ENCODE measurements at places on chromosomes 4 and X.

GRCh38 chr4:71186566-71187403 lies 152.0 kb upstream of the SLC4A4 start:
- no peak for DNase-seq

- no peak for DNase-seq
Measured at GRCh38 chr4:149347139-149347538, 468.5 kb downstream of the IQCM start.

DNA sequence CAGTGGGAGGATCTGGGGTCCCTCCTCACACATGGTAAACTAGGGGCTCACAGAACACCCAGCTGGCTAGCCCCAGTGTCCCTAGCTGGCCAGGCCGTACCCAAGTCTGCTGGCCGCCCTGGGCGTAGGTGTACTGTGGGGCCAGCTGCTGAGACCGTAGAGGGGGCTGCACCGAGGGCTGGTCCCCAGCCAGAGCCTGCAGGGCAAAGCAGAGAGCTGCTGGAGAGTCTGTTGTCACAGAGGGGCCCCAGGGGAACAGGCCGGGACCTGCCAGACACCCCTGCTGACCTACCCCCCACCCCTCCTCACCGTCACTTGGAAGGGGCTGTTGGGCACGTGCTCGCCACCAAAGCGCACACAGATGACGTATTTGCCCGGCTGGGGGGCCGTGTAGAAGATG lies 19.9 kb downstream of the FLNA start:
- DNase-seq: no peak

GRCh38 chrX:4710618-4711433 lies 997.4 kb upstream of the PRKX start:
- no peak for DNase-seq

- DNase-seq: no peak
Measured at GRCh38 chrX:120200851-120201250, 42.4 kb downstream of the RHOXF2 start.

DNA sequence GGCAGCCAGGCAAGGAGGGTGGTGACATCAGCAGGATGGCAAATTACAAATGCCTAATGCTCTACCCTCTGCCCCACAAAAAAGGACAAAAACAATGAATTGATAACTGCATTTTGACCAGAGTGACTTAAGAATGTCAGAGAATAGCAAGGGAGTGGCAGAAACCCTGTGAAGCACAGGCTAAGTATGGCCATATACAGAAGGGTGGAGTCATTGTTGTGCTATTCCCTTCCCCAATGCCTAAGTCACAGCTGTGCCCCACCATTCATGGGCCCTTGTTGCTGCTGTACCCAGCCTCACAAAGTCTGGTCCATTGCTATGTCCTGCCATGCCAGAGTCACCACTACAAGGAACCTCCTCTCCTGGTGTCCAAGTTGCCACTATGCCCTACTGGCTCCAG lies 123.1 kb downstream of the NEK1 start:
- DNase-seq: no peak

GRCh38 chrX:102995316-102995715 lies 58.2 kb downstream of the RAB40AL start:
- DNase-seq: no peak

DNA sequence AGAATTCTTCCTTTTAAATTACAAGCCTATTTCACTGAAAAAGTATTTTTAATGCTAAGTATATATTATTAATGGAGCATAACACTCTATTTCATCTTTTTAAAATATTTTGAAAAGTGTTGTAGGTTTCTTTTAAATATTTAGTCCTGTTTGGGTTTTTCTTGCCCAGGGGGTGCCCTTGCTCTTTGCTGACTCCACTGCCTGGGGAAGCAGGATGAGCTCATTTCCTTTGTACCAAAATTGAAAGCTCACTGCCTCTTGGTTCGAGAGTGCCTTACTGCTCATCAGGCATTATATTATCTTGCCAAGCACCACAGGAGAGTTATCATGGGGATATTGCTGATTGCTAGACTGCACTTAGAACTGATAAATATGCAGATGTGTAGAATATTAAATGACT lies 819.2 kb downstream of the PCDH18 start:
- no peak for DNase-seq

GRCh38 chr4:2595952-2596552 lies 59.6 kb downstream of the FAM193A start:
- no peak for DNase-seq

GRCh38 chrX:27918799-27919198 lies 62.5 kb downstream of the DCAF8L1 start:
- no peak for DNase-seq

GRCh38 chr4:970046-970745 lies 3.2 kb downstream of the DGKQ start:
- DNase-seq: no peak

GRCh38 chr4:139789096-139789654 lies 123.6 kb downstream of the MGST2 start:
- DNase-seq: no peak

- no peak for DNase-seq
Measured at GRCh38 chrX:35098419-35098818, 155.8 kb downstream of the FAM47B start.

DNA sequence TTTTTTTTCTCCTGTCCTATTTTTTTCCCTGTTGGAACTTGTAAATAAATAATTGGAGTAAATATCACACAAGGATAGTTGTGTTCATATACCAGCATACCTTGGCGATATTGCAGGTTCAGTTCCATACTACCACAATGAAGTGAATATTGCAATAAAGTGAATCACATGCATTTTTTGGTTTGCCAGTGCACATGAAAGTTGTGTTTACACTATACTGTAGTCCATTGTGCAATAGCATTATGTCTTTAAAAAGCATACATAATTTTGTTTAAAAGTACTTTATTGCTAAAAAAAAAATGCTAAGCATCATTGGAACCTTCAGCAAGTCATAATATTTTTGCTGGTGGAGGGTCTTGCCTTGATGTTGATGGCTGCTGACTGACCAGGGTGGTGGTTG lies 88.6 kb downstream of the GSTCD start:
- no peak for DNase-seq

DNA sequence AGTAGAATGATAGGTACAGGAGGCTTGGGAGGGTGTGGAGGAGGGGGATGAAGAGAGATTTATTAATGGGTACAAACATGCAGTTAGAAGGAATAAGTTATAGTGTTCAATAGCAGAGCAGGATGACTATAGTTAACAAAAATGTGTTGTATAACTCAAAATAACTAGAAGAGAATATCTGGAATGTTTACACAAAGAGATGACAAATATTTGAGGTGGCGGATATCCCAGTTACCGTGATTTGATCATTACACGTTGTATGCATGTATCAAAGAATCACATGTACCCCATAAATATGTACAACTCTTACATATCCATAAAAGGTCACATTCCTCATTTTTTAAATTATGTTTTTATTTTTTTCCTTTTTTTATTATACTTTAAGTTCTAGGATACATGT lies 456.6 kb downstream of the MAGEB5 start:
- no peak for DNase-seq

GRCh38 chrX:103608306-103608963 lies 672 bp downstream of the TCEAL3 start:
- no peak for DNase-seq

GRCh38 chr4:83636930-83637329 lies 101.0 kb downstream of the GPAT3 start:
- no peak for DNase-seq

DNA sequence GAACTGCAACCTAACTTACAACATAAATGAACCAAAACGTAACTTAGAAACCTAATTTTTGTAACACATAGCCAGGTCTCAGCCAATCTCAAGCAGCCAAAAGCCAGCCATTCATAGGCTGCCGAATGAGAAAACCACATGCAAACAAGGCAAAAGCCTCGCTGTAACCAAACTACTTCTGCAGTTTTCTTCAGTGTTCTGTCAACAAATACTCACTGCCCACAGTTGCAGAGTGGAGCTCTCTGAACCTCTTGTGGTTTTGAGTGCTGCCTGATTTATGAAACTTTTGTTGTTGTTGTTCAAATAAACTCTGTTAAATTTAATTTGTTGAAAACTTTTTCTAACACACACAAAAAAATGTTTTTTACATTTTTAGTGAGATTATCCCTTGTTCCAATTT lies 251.2 kb downstream of the PAPSS1 start:
- no peak for DNase-seq

- no peak for DNase-seq
Measured at GRCh38 chrX:3811331-3812311, 98.2 kb upstream of the PRKX start.

DNA sequence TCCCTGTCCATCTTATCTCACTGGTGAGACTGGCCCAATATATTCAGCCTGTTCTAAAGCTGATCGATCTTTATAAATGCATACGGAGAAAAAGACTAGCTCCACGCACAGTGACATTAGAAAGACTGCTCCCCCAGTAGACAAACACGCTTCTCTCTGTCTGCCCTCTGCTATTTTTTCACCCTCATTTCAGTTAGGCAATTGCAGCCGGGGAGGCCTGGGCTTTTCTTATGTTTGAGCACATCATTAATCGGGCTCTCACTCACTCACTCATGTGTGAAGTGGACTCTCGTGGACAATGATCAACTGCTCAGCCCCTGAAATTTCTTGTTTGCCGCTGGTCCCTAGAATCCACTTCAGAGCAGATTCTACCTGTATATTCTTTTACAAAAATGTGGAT lies 824.7 kb upstream of the TENM3 start:
- DNase-seq: no peak

DNA sequence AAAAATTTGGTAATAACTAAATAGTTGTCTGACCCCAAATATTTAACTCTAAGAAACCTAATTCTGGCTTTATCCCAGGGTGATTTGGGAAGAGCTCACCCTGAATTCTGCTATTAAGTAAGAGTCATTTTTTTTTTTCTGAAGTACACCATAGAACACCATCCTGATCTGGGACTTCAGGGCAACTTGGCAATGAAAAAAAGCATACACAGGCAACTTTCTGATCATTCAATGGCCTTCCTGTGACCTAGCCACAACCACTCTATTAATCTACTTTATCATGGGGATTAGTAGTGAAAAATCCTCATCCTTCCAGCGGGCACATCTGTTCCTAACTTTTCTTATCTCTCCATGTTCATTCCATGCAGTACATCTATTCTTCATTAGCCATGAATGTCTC lies 333.2 kb upstream of the MAD2L1 start:
- DNase-seq: no peak

- no peak for DNase-seq
Measured at GRCh38 chrX:10039821-10040793, 72.9 kb downstream of the CLDN34 start.

- DNase-seq: no peak
Measured at GRCh38 chrX:38273453-38273852, 52.8 kb upstream of the SRPX start.

DNA sequence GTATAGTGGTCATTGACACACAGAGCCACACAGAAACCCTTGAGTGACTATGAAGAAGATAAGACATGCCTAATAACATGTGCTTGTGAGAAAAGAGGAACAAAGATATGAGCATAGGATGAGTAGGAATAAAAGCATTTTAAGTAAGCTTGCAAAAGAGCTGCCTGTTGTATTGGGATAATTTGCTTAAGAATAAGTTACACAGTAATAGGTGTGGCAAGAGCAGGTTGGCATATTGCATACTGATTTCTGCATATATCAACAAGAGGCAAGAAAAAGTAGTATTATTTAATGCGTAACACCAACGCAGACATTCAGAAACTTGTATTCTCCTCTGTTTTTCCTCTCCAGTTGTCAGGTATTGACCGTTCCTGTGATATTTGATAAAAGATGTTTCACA lies 111.5 kb upstream of the UGT8 start:
- no peak for DNase-seq

DNA sequence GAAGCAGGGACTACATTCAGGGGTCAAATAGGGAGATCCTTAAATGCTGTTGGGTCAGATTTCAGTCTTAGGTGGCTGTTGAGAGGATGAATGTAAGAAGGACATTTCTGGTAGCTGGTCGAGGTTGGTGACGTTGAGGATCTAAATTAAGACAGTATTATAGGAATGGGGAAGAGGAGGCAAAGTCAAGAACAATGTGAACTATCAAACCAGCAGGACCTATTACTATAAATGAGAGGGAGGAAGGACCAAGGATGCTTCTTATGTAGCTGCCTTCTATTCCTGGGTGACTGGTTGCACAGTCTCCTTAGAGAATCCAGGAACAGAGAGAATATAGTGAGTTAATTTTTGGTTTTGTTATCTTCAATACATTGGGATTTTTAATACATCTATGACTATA lies 118.5 kb upstream of the BMPR1B start:
- DNase-seq: no peak

- DNase-seq: no peak
Measured at GRCh38 chrX:136126872-136127406, 20.4 kb upstream of the FHL1 start.

DNA sequence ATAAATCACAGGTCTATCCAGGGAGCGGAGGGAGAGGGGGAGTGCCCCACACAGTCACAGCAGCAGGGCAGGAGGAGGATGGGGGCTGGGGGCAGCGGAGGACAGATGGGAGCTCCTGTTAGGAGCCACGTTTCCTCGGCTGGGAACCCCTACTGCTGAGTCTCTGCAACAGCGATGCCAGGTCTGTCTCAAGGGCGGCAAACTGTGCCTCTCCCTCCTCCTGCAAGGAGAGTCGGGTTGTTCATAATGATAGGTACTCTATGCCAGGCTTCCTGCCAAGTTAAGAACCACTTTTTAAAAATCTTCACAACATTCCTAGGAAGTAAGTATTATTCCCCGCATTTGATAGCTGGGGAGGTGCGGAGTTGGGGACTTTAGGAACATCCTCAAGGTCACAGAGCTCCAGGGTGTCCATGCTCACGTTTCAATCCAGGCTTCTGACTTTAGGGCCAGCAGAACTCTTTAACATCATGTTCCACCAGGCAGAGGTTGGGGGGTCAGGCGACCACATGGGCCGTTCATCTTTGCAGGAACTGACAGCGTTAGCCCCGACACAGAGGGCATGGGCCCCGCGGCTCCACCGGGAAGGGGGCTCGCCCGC lies 98.3 kb upstream of the MAML3 start:
- no peak for DNase-seq

DNA sequence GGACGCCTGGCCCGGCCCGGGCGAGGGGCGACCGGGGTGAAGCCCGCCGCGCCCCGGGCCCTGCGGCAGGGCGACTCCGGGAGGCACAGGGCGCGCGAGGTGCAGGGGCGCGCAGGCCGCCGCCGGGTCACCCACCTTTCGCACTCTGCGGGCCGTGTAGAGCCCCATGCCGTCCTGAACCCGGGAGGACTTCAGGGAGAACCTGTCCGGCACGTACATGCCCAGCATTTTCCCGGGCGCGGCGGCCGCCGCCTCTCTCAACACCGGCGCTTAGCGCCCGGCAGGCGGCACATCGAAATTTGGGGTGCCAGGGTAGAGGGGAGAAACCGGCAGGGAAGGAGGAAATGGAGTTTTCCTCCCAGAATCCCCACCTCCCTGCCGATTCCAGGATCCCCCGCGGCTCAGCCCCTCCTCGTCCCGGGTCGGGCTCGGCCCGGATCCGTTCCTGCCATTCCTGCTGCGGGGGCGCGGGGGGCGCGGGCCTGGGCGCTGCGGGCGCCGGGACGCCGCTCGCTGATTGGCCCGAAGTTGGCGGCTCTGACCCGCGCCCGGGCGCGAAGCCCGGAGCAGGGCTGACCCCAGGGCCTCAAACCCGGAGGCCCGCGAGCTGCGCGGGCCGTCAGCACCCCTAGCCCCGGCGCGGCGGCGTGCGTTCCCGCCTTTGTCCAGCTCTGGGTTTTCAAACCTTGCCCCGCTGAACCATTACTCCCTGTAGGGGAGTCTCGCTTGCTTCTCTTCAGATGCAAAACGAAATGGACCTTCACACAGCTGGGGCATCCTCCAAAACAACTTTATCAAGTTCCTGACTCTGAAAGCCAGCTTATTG lies at the start of gene PRDM5:
PRDM5 (minus strand) TSS at position 346 of the 826 bp plus-strand sequence; CDS start at position 228, 118 bp downstream.
- no peak for DNase-seq

GRCh38 chrX:22389556-22390179 lies 117.0 kb downstream of the CBLL2 start:
- DNase-seq: no peak

- no peak for DNase-seq
Measured at GRCh38 chr4:8905773-8906667, 34.4 kb upstream of the HMX1 start.
